NCI-H2081 treated with DMSO at 0.1 percent for 48 hours (cell line): ENCODE measurements at places on chromosomes 3 and 15.

- no peak for DNase-seq
Measured at GRCh38 chr3:122055215-122055614, at the start of gene CD86. TSS of gene CD86 (plus strand) at chr3:122055362. CDS start at chr3:122055490, 128 bp downstream.

- DNase-seq: no peak
Measured at GRCh38 chr15:67227431-67227830, 27.0 kb downstream of the AAGAB start.

- DNase-seq: no peak
Measured at GRCh38 chr3:114274929-114275328, 18.9 kb upstream of the TIGIT start.

DNA sequence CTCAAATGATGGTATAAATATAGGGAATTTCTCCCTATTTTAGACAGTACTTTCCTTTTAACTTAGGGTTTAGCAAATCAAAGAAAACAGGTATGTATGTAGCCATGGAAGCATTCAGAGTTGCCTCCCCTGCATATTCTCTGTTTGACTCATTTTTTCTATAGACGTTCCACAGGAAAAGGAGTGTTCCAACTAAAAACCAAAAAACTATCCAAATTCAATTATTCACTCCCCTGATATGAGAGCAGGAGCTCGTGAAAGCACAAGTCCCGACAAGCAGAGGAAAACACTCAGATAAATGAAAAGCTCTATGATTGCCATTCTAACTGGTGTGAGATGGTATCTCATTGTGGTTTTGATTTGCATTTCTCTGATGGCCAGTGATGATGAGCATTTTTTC, 119.5 kb downstream of the FRMD5 start:
- DNase-seq: no peak

DNA sequence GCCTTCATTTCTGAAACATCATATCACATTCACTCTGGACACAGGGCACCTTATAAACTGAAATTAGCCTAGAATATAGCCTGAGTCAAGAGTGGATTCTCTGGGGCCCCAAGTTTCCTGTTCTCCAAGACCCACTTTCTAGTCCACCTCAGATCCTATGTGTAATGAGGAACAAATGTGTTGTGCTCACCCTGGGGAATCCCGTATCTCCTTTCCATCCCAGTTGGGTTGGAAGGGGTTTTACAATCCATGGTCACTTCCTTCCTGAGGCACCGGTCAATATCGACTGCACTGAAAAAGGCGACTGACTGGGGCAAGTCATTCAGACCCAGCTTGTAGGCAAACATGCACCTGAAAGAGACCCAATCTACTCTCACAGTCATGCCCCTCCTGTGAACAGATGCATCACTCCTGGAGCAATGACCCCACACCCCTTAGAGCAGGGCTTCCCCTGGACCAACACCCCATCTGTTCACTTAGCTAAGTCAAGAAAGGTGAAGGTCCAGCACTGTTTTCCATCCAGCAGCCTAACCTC, 17.4 kb downstream of the POLG start:
- DNase-seq: no peak

DNA sequence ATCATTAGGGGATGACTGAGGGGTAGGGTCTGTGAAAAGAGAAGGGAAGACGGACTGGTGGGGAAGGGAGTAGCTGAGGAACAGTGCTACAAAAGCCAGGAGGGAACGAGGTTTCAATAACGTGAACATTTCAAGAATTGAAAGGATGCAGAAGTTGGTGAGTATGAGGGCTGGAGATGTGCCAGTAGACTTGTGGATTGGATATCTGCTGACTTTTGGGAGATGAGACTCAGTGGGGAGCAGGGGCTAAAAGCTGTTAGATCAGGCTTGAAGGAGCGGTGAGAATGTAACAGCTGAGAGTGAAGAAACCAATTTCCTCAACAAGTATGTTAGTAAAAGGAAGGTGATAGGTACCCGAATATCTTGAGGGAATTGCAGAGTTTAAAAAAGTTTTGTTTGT, 65.2 kb downstream of the GTPBP8 start:
- DNase-seq: no peak

- no peak for DNase-seq
Measured at GRCh38 chr3:149464542-149465328, 9.8 kb upstream of the TM4SF4 start.

- no peak for DNase-seq
Measured at GRCh38 chr3:27114684-27115083, 254.5 kb downstream of the NEK10 start.

GRCh38 chr3:191120447-191121298, 78.4 kb upstream of the OSTN start:
- no peak for DNase-seq

DNA sequence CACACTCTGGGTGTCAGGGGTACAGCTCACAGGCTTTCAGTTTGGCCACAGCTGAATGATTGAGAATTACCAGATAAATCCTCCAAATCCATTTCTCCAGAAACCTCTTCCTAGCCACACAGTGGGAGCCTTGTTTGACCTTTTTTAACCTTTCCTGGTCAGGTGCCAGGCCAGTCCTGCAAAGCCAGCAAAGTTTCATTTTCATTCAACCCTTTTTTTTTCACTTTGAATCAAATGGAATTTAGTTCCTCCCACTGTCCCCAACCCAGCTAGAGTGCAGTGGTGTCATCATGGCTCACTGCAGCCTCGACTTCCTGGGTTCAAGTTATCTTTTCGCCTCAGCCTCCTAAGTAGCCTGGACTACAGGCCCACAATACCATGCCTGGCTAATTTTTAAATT, 67.8 kb downstream of the NSUN3 start:
- no peak for DNase-seq
